Activated B cell treated with CpG ODN at 0.5 μM for 24 hours (primary cell): ENCODE measurements at places on chromosomes 2 and 18.

- DNase-seq = no peak
These were observed 112.8 kb downstream of the GULP1 start for GRCh38 chr2:188404341-188405004.

- no peak for DNase-seq
These were observed 76.5 kb downstream of the BABAM2 start for GRCh38 chr2:27967076-27967475.

- DNase-seq = no peak
These were observed 80.7 kb downstream of the EML4 start for GRCh38 chr2:42249887-42250286.

DNA sequence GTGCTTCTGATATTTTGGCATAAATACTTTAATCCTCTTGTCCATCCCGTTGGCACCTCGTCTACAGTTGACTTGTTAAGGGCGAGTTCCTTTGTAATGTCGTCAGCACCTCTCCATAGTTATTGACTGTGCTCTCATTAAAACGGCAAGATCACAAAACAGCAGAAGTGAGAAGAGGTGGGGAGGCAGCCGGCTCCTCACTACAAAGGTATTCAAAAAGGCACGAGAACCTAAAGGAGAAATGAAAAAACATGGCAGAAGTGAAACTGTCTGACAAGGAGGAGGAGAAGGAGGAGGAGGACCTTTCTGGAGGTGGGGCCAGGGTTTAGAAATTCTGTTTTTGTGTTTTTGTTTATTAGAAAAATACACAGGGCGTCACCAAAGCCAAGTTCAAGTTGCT, 235.6 kb downstream of the BCL11A start:
- no peak for DNase-seq

DNA sequence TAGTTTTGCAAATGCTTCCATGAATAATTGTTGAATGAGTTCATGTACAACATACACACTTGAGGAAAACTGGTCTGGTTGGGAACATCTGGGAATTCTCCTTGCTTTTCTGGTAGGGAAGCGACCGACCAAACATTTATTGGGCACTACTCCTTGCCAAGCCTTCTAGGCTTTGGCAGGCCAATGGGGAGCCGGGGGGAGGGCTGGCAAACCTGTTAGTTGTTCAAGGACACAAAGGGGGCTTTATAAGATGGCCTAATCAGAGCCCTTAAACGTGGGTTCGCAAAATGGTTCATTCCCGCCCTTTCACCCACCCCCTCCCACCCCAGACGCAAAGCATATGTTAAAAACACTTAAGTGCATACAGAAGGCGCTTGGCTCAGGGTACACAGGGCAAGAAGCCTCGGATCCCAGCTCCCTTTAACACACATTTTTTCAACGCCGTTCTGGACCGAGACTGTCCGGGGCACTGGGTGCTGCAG, 844 bp upstream of the VSNL1 start:
- no peak for DNase-seq

DNA sequence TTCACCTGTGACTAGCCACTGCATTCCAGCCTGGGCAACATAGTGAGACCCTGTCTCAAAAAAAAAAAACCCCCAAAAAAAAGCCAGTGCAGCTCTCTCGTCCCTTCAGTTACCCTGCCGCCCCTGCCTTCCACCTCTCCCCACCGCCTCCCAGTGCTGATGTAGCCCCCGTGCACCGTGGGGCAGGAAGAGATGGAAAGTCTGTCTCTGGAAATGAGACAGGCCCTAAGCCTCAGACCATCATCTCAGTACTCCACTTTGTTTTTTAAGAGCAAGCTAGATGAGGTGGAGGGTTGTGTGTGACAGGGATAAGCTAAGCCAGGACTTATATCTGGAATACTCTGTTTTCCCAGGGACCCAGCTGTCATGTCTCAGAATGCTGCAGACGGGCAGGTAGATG, 32.0 kb downstream of the MERTK start:
- no peak for DNase-seq

DNA sequence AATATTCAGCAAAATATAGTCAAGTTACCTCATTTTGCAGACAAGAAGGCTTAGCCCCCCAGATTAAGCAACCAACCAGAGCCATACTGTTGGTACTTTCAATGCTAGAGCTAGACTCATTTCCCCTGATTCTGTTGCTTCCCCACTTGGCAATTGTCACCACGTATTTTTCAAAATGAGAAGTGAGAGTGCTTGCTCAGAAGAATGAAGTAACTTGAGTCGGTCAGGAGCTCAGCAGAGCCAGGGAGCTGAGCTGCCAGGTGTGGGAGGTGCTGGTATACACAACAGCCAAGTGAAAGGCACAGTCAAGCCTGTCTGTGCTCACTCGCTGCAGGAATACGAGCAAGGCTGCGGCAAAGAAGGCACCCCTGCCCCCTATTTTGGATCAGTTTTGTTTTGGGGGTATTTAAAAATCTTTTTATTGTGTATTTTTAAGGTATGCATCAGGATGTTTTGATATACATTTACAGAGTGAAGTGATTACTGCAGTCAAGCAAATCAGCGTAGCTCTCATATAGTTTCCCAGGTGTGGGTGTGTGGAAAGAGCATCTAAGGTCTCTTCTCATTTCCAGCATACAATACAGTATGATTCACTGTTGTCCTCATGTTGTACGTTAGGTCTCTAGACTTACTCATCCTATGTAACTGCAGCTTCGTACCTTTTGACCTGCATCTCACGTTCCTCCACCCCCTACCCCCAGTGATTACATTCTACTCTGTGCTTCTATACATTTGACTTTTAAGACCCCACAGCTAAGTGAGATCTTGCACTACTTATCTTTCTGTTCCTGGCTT, 62.4 kb downstream of the MRPS9 start:
- no peak for DNase-seq
